ENCODE measurements at places on chromosomes 1 and 21.

DNA sequence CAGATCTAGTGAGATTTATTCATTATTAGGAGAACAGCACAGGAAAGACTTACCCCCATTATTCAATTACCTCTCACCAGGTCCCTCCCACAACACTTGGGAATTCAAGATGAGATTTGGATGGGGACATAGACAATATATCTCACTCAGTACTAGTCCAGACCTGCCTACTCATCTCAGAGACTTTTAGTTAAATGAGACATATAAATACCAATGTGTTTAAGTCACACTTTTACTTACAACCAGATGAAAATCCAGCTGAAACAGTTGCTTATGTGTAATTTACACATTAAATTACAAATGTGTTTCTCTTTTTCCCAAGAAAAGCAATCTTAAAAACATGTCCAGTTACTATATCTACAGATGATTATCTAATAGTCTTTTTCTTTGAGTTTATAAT lies 1145.6 kb downstream of the KCNT2 start:
- no peak for DNase-seq

GRCh38 chr1:193094112-193094511 lies 11.1 kb downstream of the GLRX2 start:
- DNase-seq = no peak

- no peak for DNase-seq
These were observed 2.7 kb upstream of the COL6A2 start for GRCh38 chr21:46095083-46095719.

DNA sequence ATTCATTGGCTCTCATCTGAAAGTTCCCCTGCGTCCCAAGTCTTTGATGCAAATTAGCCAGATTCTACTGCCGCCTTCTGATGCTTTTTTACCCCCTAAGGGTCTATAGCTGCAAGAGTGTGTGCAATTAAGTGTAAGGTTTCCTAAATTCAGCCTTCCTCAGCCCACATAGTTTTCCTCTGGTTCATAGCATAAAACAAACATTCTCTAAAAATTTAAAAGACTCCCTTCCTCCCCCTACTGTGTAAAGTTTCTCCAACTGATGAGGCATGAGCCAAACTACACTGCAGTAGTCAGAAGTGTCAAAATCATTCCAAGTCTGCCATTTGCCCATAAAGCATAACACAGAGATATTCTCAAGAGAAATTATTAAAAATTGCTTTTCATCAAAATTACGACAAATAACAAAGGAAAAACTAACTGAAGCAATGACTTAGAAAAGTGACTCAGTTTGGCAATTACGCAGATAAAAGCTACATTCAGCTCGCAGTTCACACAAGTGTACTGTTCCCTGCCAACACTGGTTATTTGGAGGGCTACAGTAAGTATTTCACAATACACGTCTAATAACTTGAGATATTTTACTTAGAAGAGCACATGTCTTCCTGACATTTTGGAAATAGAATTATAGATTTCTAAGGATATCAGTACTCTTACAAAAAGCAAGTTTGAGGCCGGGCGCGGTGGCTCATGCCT lies 15.4 kb downstream of the KCNH1 start:
- no peak for DNase-seq

GRCh38 chr21:26965907-26966581 lies 844 bp downstream of the ADAMTS5 start:
- DNase-seq = no peak

GRCh38 chr1:67610450-67610849 lies 74.6 kb upstream of the GADD45A start:
- no peak for DNase-seq

DNA sequence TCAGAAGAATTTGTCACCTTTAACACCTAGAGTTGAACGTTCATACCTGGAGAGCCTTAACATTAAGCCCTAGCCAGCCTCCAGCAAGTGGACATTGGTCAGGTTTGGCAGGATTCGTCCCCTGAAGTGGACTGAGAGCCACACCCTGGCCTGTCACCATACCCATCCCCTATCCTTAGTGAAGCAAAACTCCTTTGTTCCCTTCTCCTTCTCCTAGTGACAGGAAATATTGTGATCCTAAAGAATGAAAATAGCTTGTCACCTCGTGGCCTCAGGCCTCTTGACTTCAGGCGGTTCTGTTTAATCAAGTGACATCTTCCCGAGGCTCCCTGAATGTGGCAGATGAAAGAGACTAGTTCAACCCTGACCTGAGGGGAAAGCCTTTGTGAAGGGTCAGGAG lies 52.3 kb downstream of the UBE4B start:
- DNase-seq = no peak

DNA sequence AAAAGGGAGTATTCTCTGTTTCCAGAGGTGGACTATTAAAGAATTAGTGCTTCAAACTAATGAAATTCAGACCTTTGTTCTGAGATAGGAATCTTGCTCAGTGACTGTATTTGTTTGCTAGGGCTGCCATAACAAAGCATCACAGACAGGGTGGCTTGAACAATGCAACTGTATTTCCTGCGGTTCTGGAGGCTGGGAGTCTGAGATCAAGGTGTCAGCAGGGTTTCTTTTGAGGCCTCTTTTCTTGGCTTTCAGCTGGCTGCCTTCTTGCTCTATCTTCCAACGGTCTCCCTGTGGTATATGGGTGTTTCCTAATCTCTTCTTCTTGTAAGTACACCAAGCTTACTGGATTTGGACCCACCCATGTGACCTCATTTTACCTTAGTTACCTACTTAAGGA lies 264.6 kb upstream of the PROX1 start:
- no peak for DNase-seq

GRCh38 chr1:29584776-29585175 lies 348.5 kb downstream of the PTPRU start:
- DNase-seq = no peak

DNA sequence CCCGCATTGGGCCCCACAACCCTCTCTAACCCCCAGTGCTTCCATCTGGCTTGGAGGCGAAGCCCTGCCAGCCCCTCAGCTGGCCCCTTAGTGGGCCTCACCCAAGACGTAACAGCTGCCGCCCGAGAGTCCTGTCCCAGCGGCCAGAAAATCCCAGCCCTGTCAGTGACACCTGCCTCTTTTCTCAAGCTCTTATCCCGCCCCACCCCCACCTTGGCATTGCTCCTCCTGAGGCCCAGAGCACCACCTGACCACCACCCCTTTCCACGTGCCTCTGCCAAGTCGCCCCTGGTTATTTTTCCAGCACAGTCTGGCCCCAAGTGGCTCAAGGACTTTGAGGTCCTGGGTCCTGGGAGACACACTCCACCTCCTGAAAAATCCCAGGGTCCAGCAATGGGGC lies 5.9 kb upstream of the CTRC start:
- DNase-seq = no peak

- no peak for DNase-seq
These were observed 215.2 kb downstream of the SLC45A1 start for GRCh38 chr1:8533124-8533523.
